KBM-7 (cell line): ENCODE measurements at places on chromosomes 5 and 9.

DNA sequence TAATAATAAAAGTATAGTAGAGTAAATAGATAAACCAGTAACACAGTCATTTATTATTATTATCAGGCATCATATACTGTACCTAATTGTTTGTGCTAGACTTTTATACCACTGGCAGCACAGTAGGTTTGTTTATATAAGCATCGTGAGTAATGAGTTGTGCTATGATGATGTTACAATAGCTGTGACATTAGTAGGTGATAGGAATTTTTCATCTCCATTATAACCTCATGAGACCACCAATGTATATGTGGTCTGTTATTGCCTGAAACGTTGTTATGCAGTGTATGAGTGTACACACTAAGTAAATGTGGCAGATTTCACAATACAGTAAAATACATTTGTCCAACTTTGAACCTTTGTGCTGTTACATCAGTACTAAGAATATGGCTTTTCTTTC, 72.7 kb upstream of the SPATA31D4 start:
- DNase-seq = no peak

- DNase-seq = peak; percentile 82
These were observed 6.1 kb upstream of the DPM2 start for GRCh38 chr9:127943731-127944144.

GRCh38 chr5:172688349-172689217, 47.5 kb downstream of the NEURL1B start:
- DNase-seq = peak; percentile 86

GRCh38 chr9:122931226-122932121, at the start of gene ZBTB26:
Gene ZBTB26, minus strand, starts transcription at chr9:122931512. Its CDS starts 11,578 bp downstream, at chr9:122919934.
- peak; percentile 95 for DNase-seq

DNA sequence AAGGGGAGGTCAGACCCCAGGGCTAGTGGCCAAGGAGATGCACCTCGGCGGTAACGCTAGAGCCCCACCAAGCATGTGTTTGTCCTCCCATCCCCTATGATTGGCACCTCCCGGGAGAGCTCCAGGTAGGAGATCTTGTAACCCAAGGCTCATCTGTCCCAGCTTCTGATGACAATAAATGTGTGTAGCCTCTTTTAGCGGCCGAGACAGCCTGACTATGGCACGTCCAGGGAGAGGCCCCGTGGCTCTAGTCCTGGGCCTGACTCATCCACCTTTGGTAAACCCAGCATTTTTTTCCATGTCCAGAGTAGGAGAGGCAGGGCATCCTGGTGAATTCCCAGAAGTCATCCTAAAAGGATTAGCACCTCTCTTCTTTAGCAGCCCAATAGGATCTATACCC, 39.2 kb downstream of the IRF1 start:
- DNase-seq = no peak

DNA sequence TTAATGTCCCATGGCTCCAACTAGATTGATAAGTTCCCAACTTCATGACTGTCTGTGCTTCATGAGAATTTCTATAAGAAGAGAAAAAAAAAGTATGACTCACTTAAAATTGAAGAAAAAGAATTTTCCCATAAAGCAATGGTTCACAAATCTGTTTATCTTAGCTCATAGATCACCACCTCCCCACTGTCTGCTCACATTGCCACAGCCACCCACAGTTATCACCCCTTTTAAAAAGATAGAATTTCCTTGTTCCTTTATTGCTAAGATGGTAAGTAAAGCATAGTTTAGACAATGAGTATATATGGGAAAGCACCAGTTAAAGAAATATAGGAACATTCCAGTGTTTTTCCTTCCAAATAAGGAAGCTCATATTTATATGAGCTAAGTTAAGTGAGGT, 67.1 kb downstream of the ALDH7A1 start:
- no peak for DNase-seq
